ENCODE measurements at places on chromosomes 3 and 15. TPM values are rescaled to one million over a fixed set of nuclear protein-coding genes. Genes with fewer than 3 reads are reported as not detected.

The MYO1E gene
- 20.3 TPM for total RNA-seq

The MNS1 gene
- 0.29 TPM for total RNA-seq

The NR2E3 gene
- not detected for total RNA-seq

The MEGF11 gene
- not detected for total RNA-seq

- no peak for DNase-seq
Measured at GRCh38 chr15:92123962-92124656, 269.6 kb upstream of the ST8SIA2 start.

- DNase-seq: peak; percentile 85
Measured at GRCh38 chr15:76336254-76337058, at the start of gene ISL2. TSS of gene ISL2 (plus strand) at chr15:76336773. CDS start at chr15:76336884, 111 bp downstream.

GRCh38 chr15:96340598-96341512 lies 10.4 kb downstream of the NR2F2 start:
- DNase-seq: no peak

DNA sequence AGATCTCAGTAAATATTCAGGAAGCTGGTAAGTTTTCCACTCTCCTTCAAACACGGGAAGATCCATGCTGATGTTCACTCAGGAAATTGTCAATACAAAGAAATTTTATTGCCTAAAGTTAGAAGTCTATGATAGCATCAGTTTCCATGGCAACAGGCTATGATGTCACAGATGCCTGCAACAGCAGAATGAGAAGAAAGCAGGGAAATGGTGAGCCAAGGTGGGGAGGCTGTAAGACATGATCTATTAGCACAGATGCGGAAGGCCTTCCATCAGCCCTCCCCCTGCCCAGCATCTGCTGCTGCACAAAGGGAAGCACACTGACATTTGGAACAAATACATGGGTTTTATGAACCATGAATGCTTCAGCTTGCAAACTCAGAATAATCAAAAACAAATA lies 28.6 kb downstream of the EPHB1 start:
- DNase-seq: no peak

GRCh38 chr3:42032693-42033349 lies 58.3 kb upstream of the TRAK1 start:
- no peak for DNase-seq

- DNase-seq: no peak
Measured at GRCh38 chr15:34753236-34753894, 1.4 kb downstream of the GJD2 start.

- DNase-seq: no peak
Measured at GRCh38 chr3:38168151-38169026, 3.1 kb downstream of the OXSR1 start.

GRCh38 chr3:118986734-118987133 lies 47.9 kb downstream of the IGSF11 start:
- no peak for DNase-seq

DNA sequence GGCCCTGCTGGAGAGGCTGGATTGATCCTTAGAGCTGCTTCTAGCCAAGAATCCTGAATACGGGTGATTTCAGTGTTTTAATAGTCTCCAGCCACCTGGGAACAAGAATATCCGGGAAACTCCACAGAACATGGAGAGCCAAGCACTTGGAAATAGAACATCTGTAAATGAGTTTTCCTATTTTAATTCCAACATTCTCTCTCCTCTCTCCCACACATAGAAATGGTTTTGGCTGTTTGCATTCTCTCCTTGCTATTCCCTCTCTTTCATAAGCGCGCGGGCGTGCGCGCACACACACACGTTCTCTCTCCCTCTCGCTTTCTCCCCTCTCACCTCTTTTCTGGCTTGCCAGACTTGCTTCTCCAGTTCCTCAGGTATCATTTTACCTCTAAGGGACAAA lies 50.6 kb downstream of the GADL1 start:
- DNase-seq: no peak

DNA sequence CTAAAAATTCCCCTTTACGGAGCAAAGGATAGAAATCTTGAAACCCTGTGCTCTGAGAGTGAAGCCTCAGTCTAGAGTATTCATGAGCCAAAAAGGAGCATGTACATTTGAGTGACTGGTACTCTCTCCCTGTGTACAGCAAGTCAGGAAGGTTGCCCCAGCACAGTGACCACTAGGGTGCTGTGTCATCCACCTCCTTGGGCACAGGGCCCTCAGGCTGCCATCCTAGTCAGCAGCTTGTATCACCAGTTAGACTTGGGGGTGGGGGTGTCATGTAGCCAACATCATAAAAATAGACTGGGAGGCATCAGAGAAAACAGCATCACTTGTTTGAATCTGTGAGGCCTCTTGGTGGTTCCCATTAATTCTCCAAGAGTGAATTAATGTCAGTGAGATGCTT lies 12.0 kb downstream of the NME9 start:
- DNase-seq: no peak

GRCh38 chr15:89822026-89822425 lies 7.4 kb upstream of the ANPEP start:
- DNase-seq: no peak

- no peak for DNase-seq
Measured at GRCh38 chr3:171113716-171114115, 87.2 kb upstream of the SLC2A2 start.

DNA sequence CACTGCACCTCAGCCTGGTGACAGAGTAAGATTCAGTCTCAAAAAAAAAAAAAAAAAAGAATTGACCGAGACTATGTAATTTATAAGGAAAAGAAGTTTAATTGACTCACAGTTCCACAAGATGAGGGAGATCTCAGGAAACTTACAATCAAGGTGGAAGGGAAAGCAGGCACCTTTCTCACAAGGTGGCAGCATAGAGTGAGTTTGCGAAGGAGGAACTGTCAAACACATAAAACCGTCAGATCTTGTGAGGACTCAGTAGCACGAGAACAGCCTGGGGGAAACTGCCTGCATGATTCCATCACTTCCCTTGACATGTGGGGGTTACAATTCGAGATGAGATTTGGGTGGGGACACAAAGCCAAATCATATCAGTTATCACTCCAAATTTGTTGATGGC lies 380.9 kb downstream of the EDEM1 start:
- DNase-seq: no peak

DNA sequence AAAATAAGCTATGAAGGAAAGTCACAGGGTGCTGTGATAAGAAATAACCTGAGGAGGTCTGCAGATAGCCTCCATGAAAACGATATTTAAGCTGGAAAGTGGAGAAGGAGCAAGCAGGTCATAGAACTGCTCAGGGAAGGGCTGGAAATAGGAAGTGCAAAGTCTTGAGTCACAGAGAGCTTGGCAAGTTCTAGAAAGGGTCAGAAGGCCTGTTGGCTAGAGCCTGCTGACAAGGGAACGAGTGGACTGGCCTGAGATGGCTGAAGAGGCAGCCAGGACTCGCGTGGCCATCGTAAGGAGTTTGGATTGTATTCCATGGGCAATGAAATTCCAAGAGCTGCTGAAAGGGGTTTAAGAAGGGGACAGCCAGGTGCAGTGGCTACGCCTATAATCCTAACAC lies 64.7 kb upstream of the IL12A start:
- no peak for DNase-seq

GRCh38 chr3:172033396-172033795 lies 6.0 kb upstream of the FNDC3B start:
- no peak for DNase-seq

Data from activated CD8-positive, alpha-beta T cell treated with anti-CD3 and anti-CD28 coated beads for 36 hours (primary cell).